ENCODE measurements at places on chromosomes 12 and 14.

DNA sequence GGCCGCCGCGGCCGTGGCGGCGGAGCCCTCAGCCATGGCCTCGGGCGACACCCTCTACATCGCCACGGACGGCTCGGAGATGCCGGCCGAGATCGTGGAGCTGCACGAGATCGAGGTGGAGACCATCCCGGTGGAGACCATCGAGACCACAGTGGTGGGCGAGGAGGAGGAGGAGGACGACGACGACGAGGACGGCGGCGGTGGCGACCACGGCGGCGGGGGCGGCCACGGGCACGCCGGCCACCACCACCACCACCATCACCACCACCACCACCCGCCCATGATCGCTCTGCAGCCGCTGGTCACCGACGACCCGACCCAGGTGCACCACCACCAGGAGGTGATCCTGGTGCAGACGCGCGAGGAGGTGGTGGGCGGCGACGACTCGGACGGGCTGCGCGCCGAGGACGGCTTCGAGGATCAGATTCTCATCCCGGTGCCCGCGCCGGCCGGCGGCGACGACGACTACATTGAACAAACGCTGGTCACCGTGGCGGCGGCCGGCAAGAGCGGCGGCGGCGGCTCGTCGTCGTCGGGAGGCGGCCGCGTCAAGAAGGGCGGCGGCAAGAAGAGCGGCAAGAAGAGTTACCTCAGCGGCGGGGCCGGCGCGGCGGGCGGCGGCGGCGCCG is 381 bp downstream of the YY1 start:
- no peak for DNase-seq

GRCh38 chr12:70451528-70451927 is 85.4 kb downstream of the KCNMB4 start:
- no peak for DNase-seq

DNA sequence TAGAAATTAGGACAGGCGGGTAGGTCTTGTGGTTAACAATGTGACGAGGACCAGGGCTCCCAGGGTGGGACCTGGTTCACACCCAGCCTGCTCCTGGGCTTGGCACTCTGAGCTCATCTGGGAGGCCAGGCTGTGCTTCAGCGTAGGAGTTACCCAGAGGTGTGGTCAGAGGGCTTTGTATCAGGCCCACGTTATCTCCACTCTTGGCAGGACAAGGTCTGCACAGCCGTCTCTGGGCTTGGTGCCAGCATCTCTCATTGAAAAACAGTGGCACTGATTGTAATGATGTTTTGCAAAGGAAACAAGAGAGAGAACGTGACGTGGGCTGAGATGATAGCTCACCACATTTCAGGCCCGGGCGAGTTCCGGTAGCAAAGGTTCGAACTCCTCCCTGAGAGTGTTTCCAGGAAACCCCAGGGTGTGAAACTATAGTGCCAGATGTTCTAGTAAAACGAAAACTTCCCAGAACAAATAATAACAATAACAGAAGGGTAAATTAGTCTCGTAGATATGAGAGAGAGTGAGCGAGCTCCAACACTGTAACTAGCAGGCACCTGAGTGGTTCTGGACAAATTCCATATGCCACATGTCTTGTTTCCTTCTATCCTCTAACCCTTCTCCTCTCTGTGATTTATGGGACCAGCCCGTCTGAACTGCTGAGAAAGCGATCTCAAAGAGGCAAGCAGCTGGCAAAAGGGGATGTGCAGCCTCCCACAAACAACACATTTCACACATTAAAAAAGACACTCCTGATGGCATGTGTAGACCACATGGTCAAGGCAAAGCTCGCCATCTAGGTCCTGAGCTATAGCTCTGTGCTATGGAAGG is 227.3 kb downstream of the KTN1 start:
- peak; percentile 82 for DNase-seq

DNA sequence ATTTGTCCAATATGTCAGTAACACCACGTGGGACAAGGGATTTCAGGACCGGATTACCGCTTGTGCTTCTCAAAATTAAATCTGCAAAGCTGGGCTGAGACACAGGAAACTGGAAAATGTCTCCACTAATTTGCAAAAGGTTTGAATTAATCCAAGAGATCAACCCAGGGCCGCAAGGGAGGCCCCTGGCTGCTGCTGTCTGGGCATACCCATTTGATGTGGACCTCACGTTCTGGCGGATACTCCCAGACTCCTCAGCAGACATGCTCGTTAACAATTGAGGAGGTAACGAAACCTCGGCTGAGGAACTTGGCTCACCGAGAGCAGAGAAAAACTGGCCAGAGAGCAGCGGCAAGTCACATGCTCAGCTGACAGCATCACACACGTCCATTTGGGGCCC is 180.6 kb downstream of the SLC15A4 start:
- DNase-seq = no peak

GRCh38 chr14:71592361-71592760 is 339.9 kb upstream of the RGS6 start:
- no peak for DNase-seq

DNA sequence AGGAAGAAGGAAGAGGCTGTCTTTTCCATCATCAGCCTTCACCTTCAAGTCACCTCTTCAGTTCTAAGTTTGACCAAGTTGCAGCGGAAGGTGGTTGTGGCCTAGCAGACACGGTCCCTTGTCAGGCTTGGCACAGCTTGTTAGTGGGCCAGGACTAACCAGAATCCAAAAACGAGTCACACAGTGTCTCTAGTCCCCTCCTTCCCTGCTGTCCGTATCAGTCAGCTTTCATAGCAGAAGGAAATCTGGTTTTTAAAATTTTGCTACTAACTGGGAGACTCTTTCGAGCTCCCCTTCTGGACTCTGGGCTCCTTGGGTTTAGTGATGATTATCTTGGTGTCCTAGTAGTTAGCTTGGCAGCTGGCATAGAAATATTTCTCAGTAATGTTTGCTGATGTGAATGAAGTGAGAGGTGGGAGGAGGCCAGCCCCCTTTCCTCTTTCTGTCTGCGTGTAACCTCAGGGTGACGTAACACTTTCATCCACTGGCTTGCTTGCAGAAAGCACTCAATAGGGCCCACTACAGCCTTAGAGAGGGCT is 3.8 kb downstream of the ETV6 start:
- DNase-seq = peak; percentile 53

GRCh38 chr12:91309450-91309849 is 126.8 kb upstream of the DCN start:
- no peak for DNase-seq

- no peak for DNase-seq
Observed at GRCh38 chr14:81132468-81132867, 88.3 kb downstream of the GTF2A1 start.

DNA sequence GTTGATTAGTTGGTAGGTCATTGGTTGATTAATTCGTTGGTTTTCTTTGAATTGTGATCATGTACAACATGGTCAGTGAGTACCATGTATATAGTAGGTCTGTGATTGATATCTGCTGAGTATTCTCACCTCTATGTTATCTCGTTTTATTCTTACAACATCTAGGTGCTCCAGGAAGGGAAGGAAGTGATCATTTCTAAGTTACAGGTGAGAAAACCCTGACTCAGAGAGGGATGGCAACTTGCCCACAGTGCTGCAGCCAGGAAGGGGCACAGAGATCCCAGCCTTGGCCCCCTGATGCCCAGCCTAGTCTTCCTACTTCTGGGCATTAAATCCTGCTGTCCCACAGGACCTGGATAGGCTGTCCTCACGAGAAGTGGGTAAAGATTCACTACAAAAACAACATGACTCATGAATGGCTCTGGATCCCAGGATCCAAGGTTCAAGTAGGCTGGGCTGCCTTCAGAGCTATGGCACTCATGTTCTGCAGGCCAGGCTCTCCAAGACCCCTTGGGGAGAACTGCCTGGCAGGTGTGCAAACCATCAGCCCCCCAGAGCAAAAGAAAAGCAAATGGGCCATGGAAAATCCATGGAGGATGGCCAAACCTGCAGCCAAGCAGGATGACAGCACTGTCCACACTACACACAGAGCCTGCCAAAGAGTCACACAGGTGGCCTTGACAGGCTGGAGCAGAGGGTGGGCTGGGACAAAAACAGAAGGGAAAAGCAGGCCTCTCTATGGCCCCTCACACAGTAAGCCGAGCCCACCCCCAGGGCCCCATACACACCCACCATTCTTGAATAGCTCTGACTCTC is 146.2 kb downstream of the BCL11B start:
- no peak for DNase-seq

DNA sequence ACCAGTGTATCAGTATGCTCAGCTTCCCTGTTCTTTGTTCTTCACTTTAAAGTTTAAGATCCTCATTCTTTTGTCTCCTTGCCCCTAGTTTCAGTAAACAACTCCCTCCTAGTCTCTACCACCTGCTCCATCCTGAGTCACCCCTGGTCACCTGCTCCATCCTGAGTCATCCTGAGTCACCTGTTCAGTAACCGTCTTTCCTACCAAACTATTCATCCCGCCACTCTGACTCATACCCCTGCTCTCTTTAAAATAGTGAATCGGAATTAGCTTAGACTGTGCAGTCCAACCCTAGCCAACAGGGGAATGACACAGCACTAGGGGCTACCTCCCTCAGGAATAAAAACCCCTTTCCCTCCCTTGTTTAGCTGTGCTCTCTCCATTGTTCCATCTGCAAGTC is 888.1 kb upstream of the MDGA2 start:
- no peak for DNase-seq

- no peak for DNase-seq
Observed at GRCh38 chr12:3325736-3326135, 165.3 kb upstream of the PRMT8 start.

GRCh38 chr14:100428727-100429126 is 105.6 kb downstream of the SLC25A47 start:
- peak; percentile 36 for DNase-seq

GRCh38 chr12:1117371-1117770 is 126.3 kb downstream of the ERC1 start:
- DNase-seq = no peak

DNA sequence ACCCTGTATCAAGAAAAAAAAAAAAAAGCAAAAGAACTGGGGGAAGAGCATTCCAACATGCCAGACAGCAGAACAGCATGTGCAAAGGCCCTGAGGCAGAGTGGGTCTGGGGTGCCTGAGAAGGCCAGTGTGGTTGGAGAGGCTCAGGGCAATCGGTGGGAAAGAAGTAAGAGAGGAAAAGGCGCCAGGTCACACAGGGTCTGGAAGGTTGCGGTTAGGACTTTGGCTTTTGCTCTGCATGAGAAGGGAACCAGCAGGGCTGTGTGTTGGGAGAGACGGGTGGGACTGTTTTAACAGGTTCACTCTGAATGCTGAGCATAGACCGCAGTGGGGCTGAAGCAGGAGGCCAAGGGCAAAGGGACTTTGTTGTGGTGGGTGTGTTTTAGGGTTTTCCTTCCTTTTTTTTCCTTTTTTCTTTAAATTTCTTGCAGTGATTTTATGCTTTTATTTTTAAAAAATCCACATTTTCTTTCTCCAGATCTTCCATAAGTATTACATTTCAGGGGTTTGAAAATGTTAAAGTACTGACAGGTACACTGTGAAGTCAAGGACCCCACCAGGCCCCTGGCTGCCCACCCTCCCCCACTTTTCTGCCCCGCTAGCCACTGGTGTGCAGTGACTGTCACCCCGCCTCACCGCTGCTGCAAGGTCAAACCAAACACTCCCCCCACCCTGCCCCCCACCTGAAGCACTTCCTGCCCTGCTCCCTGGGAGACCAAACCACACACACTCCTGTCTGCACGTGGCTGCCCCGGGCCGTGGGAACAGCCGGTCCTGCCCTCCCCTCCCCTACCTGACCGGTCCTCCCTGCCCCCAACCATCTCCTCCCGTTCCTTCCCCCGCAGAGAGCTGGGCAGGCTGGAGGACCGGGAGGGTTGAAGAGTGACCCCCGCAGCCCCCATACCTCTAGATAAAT is 30.0 kb downstream of the DTX1 start:
- DNase-seq = peak; percentile 39

Data from CD4-positive, alpha-beta T cell treated with Interleukin-15 for 1 hour (primary cell).